HT1080 (cell line): ENCODE measurements at places on chromosomes 3 and 15. TPM values are rescaled to one million over a fixed set of nuclear protein-coding genes. Genes with fewer than 3 reads are reported as not detected.

MUC20 gene
- not detected in 2 replicates for total RNA-seq

GBE1 gene
- 31.3 and 35.1 TPM in 2 replicates for total RNA-seq

TTC21A gene
- 0.07 and 0.69 TPM in 2 replicates for total RNA-seq

SLC9A9 gene
- 1.5 and 2.8 TPM in 2 replicates for total RNA-seq

MORC1 gene
- total RNA-seq = 0.11 TPM in 1 of 2 replicates, not detected in the other

NEK11 gene
- total RNA-seq = 2.8 TPM in 2 replicates

REC114 gene
- total RNA-seq = 0.13 TPM in 1 of 2 replicates, not detected in the other

CD86 gene
- not detected in 2 replicates for total RNA-seq

PRR20G gene
- not detected in 2 replicates for total RNA-seq

GOLGA8G gene
- not detected in 2 replicates for total RNA-seq
